ENCODE measurements at places on chromosomes 3 and 15. TPM values are rescaled to one million over a fixed set of nuclear protein-coding genes. Genes with fewer than 3 reads are reported as not detected.

Gene PRSS50
- 3.1 TPM for polyA plus RNA-seq

GRCh38 chr15:50576166-50576565, 29.7 kb upstream of the USP50 start:
- H3K4me1 ChIP-seq, result no peaks in the 10 kb centered on the region
- H3K27ac ChIP-seq, result no peak overlapping the region
- no peak overlapping the region for H3K4me3 ChIP-seq
- DNase-seq, result no peak
- peaks cover 54% of the 10 kb centered on the region for H3K36me3 ChIP-seq

- H3K4me3 ChIP-seq, result no peak overlapping the region
- no peak for DNase-seq
- H3K4me1 ChIP-seq, result no peaks in the 10 kb centered on the region
- no peak overlapping the region for H3K27ac ChIP-seq
- H3K36me3 ChIP-seq, result no peaks in the 10 kb centered on the region
These were observed 125.0 kb downstream of the ZNF280D start for GRCh38 chr15:56608140-56608778.

- no peaks in the 10 kb centered on the region for H3K4me1 ChIP-seq
- DNase-seq, result no peak
- no peak overlapping the region for H3K4me3 ChIP-seq
- no peak overlapping the region for H3K27ac ChIP-seq
- H3K27me3 ChIP-seq, result no peaks in the 10 kb centered on the region
- no peaks in the 10 kb centered on the region for H3K36me3 ChIP-seq
These were observed 128.7 kb downstream of the PGPEP1L start for GRCh38 chr15:98878862-98879261.
